Activated CD4-positive, alpha-beta T cell treated with anti-CD3 and anti-CD28 coated beads for 1 hour (primary cell): ENCODE measurements at places on chromosomes 1 and 21.

DNA sequence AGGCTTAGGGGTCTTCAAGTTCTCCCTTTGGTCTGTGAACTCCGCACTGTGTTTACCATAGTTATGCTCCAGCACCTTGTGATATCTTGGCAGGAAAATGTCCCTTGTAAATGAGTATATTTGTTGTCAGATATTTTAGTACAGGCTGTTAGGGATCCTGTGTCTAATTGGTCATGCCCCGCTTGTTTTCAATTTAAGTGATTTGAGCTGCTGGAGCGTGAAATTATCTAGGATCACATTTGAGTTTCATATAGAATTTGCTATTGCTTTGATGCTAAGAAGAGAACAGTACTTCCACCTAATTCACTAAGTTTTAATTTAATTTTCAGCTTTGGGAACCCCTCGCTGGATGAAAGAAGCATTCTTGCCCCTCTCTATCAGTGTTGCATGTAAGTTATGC, 15.4 kb upstream of the TOR3A start:
- no peak for DNase-seq

GRCh38 chr1:63068626-63069025, 253.7 kb upstream of the FOXD3 start:
- DNase-seq: no peak

- no peak for DNase-seq
Observed at GRCh38 chr21:14991957-14992356, 72.8 kb downstream of the NRIP1 start.

DNA sequence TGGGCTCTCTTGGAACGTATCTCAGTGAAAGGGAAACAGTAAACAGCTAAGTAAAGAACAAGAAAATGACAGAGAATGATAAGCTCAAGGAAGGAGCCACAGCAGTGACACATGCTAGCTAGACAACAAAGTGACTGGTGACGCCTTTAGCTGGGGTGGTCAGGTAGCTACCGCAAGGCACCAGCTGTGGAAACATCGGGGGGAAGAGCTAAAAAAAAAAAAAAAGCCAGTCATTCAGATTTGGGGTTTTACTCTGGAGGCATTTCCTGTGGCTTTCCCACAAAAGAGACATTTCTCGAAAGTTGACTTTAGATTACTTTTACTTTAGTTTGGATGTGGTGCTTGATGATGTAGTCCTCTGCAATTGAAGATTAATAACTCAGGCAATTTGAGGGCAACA, 2.1 kb downstream of the FHAD1 start:
- no peak for DNase-seq

- no peak for DNase-seq
Observed at GRCh38 chr1:205976708-205977401, 26.3 kb downstream of the RAB7B start.

GRCh38 chr1:105686026-105686425, 1370.4 kb upstream of the PRMT6 start:
- DNase-seq: no peak

GRCh38 chr1:172650474-172651193, 8.3 kb upstream of the FASLG start:
- DNase-seq: no peak

DNA sequence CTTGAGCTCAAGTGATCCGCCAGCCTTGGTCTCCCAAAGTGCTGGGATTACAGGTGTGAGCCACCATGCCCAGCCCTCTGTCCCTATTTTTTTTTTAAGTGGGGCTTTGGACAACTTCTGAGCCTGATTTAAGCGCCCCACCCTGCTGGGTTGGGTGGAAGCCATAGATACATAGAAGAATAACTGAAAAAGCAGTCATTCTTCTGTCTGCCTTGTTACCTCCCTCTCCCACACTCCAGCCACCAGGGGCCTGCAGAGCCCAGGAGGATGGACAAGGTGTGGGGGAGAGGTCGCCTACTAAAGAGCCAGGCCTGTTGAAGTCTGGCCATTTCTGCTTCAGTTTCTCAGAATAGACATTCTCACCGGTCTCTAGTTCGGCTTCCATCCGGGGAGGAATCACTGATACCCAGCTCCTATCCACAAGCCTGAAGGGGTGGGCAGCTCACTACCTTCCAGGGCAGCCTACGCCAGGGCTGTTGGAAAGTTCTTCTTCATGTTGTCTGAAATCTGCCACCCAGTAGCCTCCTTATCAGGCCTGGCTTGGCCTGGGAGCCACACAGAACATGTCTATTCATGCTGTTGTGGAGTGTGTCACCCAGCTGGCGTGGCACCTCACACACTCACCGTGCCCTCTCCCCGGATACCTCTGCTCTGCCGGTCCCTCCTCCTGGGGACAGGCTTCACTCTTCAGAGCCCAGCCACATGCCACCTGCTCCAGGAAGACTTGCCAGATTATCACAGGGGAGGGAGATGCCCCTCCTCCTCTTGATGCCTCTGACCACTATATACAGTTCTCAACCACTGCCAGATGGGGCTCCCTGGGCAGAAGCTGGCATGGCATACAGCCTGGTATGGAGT, 27.7 kb downstream of the KNCN start:
- no peak for DNase-seq

DNA sequence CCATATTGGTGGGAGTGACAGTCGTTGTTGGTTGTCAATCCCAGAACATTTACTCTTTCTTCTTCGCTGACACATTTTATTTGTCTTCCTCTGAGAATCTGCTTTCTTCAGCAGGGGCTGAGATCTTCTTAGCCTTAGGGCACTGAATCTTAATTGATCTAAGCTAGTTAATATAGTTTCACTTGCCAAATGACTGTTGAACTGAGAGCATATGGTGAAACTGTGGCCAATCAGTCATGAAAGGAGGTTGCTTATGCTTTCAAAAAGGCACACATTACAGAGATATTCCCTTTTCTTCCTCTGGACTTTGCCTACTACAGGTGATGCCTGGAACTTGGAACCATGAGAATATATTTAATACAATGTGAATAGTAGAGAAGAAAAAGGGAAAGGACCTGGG, 60.0 kb upstream of the KIAA0040 start:
- DNase-seq: no peak

- no peak for DNase-seq
Observed at GRCh38 chr21:44333509-44334328, 5.5 kb downstream of the CFAP410 start.

GRCh38 chr1:198499588-198499987, 40.9 kb downstream of the ATP6V1G3 start:
- DNase-seq: no peak

- no peak for DNase-seq
Observed at GRCh38 chr1:113073479-113073950, 517 bp downstream of the LRIG2 start.

DNA sequence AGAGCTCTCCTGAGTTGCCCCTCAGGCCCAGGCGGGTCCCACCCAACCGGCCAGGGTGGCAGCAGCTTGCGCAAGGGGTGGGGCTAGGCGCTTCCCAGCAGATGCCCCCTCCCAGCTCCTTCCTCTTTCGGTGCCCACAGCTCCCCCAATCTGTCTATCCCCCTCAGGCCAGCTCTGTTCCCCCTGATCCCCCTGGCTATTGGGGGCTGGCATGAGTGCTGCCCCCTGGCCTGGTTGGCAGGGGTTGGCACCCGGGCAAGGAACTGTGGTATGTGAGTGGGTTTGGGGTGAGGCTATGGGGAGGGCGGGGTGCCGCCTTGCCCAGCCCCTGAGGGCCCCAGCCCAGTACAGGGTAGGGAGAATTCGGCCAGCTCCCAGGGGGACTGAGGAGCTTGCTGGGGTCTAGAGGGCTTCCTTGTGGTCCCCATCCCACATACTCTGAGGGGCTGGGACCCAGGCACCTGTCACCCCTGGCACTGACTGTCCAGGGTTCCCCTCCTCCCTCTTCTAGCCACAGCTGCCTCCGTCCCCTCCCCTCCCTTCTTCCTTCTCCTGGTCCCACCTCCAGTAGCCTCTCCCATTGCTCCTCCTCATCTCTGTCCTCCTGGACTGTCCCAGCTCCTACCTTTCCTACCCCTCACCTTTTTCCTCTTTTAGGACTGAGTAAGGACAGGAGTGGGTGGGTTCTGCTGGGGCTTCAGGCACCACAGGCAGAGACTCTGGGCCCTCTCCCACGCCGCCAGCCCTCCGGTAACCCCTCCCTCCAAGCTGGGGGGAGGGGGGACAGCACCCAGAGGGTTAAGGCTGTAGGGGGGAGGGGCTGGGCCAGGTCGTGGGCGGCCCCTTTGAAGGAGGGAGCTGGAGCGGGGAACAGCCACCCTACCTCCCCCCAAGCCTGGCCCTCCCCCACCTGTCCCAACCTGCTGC, 5.7 kb downstream of the ZBTB7B start:
- no peak for DNase-seq

- no peak for DNase-seq
Observed at GRCh38 chr1:143691400-143691891, 280.3 kb downstream of the FAM72C start.

- DNase-seq: no peak
Observed at GRCh38 chr1:8584316-8584715, 233.1 kb downstream of the RERE start.

DNA sequence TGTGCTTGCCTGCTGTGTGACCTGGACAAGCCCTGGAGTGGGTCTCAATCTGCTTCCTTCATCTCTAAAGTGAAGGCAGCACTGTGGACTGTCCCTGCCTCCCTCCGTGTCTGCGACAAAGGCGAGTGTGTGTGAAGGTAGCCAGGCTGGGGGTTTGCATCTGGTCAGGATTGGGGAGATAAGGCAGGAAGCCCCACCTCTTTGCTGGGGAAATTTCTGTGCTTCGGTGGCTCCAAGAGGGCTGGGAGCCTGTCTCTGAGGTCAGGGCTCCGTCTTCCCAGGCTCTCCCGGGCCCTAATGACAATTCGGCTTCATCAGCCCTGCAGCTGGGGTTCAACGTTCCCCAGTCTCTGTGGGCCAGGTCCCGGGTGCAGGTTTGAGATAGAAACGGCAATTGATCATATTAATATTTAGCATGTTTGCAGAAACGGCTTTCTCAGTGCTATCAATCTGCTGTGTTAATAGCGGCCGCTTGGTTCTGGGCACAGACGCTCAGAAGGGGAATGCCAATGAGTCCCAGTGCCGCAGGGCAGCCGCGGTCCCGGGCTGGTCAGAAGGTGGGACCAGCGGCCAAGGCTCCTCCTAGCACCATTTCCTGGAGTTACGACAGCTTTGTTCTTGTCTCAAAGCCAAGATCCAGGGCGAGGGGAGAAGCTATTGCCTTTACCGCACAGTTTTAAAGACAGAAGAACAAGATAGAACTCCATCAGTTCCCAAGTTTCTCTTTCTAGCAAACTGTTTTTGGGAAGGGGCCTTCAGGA, 105.7 kb downstream of the PRDM16 start:
- DNase-seq: no peak

- no peak for DNase-seq
Observed at GRCh38 chr1:921011-921837, 2.5 kb upstream of the SAMD11 start.

GRCh38 chr1:48472638-48473037, 634 bp upstream of the SPATA6 start:
- DNase-seq: no peak

- no peak for DNase-seq
Observed at GRCh38 chr1:153567621-153568366, 2.1 kb upstream of the S100A2 start.

DNA sequence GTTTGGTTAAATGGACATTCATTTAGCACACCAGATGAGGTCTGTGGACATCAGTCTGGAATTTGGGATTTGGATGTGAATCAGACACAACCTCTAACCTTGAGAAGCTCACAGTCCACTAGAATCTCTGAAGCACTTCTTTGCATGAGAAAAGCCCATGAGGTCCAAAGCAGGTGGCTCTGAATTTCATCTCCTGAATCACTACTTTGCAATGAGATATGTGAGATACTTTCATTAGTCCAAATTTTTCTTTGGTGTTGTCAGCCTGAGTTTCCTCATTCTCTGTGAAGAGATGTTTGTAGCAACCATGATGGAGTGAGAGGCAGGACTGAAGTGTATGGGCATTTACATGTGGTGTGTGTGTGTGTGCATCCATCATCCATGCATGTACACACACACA, 16.5 kb upstream of the LCE2D start:
- no peak for DNase-seq

- DNase-seq: no peak
Observed at GRCh38 chr1:39542924-39543323, 33.7 kb downstream of the PABPC4 start.

DNA sequence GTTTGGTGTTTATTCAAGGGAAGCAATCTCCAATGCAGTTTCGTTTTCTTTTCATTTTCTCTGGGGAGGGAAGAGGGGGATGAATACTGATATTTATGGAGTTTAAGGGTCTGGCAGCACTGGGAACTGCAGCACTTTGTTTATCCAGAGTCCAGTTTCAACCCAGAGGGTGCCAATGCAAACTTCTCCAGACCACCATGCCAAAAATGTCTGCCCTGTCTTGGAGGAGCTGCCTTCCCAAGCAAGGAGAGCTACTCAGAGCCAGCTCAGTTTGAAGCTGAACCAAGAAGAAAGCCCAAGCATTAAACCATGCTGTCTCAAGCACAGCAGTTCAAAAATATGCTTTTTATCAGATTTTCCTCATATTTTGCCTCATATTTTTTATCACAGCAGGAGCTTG, 589.7 kb downstream of the LMO4 start:
- no peak for DNase-seq

GRCh38 chr1:183029591-183030000, 6.4 kb downstream of the LAMC1 start:
- no peak for DNase-seq

DNA sequence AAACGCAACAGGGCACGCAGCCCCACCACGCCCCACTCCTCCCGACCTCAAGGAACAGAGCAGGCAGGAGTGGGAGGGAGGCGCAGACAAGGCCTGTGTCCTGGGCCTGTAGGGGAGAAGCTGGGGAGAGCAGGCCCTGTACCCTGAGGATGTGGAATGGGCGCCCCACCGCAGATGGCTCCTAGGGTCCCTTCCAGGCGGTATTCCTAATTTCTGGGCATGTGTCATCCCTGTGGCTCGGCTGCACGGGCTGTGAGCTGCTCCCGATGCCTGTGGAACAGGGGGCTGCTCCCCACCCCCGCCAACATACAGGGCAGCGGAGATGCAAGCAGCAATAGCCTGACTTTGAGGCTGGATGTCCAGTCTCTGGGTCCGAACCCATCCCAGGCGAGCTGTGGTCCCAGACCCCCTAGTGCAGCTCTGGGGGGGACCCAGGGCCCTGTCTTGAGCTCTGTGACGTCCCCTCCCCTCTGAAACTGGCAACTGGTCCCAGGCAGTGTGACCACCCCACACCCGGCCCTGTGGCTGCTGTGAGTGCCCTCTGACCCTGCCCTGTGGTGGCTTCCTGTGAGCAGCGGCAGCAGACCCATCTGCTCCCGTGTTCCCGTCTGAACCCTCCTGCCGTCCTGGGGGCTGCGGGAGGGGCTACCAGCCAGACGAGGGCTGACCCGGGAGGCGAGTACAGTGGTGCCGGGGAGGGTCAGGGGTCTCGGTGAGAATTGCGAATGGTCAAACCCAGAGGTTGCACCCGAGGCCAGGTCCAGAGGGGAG, 13.9 kb upstream of the COL6A2 start:
- DNase-seq: no peak
